Activated T-cell treated with anti-CD3 and anti-CD28 coated beads, Interleukin-2, amount 50 U/mL, for 24 hours (primary cell): ENCODE measurements at places on chromosomes 12 and 14.

- DNase-seq = no peak
Measured at GRCh38 chr14:72646861-72647528, 246.9 kb downstream of the DPF3 start.

DNA sequence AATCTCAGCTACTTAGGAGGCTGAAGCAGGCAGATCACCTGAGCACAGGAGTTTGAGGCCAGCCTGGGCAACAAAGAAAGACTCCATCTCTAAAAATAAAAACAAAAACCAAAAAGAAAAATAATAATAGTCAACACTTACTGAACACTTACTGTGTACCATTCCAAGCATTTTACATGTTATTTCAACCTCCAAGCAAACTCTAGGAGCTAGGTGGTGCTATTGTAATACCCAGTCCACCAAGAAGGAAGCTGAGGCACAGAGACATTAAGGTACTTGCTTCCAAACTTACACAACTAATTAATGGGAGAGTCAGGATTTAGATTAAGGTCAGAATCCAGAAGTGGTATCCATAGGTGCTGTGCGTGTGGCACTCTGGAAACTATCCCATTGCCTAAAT, 13.7 kb upstream of the OR6J1 start:
- no peak for DNase-seq

DNA sequence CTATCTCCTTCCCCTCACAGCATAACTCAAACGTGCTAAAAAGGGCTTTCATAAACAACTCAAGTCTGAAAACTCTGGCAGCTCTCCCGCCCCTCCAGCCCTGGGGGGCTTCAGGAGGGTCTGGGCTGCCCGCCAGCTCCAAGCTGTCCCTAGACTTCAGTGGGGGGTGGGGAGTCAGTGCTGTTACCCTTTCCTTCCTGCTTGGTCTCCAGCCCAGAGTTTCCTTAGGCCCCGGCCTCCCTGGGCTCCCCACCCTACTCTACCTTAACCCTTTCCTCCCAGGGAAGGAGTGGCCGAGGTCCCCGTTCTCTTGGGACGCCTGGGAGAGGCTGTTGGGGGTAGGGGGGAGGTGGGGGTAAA, 530 bp upstream of the NYNRIN start:
- no peak for DNase-seq

GRCh38 chr12:105077435-105077834, 6.8 kb downstream of the ALDH1L2 start:
- no peak for DNase-seq

DNA sequence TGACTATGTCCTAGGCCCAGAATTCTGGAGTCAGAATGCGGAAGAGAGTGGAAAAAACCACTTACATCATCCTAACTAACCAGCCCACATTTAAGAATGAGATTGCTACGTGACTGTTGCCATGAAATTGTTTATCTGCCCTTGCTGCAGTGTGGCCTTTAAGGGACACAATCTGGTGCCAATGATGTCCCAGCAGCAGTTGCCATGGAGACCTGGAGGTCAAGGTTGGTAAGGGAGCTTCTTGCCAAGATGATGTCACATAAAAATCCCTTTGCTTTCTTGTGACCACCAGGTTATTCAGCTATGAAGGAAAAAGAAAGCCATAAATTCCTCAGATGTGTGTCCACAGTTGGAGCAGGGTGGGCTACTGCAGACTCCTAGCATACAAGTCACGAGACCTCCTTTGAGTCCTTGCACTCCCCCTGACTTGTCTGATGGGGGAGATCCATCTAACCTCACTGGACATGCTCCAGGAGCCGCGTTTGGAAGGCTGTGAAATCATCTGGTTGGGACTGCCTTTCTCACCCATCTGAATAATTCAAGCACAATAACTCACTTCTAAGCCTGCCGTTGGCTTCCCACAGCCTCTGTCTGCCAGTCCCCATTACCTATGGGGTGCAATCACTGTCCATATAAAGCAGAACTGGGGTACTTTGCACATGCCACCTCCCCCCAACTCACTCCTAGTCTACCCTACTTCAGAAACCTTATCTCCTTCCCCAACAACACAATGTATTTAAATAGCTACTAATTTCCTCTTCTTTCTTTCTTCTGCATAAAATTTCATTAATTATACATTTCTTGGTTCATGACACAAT, 165.6 kb downstream of the ZFP36L1 start:
- DNase-seq = no peak

DNA sequence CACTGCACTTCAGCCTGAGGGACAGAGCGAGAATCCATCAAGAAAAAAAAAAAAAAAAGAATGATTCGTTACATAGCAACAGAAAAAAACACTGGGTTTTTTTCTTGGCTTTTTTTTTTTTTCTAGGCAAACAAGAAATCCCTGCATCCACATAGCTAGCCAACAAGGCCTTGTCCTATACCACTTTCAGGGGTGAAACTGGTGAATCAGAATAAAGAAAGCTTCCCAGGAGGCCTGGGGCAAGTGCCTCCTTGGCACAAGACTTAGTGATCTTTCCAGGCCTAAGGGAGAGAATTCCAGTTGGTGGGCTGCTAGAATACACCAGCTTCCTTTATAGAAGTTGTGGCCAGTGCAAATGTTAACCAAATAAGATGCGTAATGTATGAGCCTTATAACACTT, 90.0 kb downstream of the VCPKMT start:
- DNase-seq = no peak

GRCh38 chr12:53300187-53300586, 692 bp downstream of the MYG1 start:
- no peak for DNase-seq

GRCh38 chr14:48350971-48351370, 675.6 kb upstream of the MDGA2 start:
- DNase-seq = no peak

GRCh38 chr12:82357845-82358199, 365 bp downstream of the CCDC59 start:
- no peak for DNase-seq

DNA sequence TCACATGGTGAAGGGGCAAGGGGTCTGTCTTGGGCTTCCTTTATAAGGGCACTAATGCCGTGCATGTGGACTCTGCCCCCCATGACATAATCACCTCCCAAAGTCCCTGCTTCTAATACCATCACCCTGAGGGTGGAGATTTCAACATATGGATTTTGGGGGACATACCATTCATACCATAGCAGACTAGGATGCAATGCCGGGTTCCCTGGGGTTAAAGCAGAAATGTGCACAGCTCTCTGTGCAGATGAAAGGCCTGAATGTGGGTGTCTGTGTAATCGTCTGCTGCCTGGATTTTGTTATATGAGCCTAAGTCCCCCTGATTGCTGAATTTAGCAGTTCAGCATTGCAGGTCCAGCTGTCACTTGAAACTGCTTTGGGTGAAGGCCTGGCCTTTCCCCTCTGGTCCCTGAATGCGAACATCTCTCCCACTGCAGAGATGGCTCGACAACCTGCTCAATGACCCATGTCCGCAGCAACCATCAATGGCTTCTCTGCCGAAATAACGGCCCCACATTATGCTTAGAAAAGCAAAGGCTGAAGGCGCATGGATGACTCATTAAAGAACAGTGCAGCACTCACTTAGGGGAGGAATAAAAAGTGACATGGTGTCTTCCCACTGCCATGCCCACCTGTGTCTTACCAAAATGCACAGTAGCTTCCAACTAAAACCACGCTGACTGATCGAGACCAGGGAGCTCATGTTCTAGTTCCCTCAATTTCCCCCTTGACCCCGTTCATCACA, 286.3 kb downstream of the DPF3 start:
- no peak for DNase-seq

- no peak for DNase-seq
Measured at GRCh38 chr14:38837343-38838048, 265.5 kb downstream of the SEC23A start.

DNA sequence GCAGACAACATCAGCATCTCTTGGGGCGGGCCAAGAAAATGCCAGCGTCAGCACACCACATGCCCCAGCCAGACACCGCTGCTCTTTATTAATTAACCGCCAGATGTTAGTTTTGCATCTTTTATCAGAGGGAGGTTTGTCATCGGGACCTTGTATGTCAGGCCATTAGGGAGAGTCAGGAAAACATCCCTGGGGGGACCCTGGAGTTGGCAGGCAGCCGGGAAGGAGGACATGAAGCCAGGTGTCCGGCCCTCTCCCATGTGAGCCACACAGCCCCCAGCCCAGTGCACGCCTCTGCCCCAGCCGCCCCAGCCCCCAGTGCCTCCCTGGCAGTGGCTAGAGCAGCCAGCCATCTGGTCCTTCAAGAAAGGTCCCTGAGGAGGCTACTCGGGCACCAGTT, 56.9 kb upstream of the FAM222A start:
- no peak for DNase-seq

DNA sequence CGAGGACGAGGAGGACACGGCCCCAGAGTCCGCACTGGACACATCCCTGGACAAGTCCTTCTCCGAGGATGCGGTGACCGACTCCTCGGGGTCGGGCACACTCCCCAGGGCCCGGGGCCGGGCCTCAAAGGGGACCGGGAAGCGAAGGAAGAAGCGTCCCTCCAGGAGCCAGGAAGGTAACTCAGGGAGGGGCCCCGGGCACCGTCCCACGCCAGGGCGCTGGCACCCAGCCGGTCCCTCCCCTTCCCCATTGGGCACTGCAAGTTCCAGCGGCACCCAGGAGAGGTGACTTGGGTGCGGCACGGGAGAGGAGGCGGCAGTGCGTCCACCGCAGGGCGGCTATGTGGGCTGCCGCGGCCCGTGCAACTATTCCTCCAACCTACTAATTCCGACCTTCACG, 9.3 kb upstream of the ADSS1 start:
- no peak for DNase-seq

DNA sequence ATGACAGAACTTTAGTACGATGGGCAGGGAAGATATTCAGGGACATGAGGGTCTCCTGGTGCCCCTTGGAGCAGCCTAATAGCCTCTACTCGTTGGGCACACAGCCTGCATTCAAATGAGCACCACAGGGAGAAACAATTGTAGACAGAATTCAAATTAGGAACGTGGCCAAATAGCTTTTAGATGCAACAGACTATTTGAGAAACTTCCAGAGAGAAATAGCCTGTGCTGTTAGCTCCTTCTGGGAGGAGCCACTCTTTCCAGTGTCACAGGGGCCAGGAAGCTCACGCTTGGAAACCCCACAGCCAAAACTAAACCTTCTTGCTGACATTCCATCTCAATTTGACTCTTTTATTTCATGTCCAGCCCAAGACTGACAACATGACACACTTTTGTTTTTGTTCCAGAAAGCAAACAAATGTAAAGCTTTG, 114.5 kb downstream of the RPAP3 start:
- DNase-seq = no peak

DNA sequence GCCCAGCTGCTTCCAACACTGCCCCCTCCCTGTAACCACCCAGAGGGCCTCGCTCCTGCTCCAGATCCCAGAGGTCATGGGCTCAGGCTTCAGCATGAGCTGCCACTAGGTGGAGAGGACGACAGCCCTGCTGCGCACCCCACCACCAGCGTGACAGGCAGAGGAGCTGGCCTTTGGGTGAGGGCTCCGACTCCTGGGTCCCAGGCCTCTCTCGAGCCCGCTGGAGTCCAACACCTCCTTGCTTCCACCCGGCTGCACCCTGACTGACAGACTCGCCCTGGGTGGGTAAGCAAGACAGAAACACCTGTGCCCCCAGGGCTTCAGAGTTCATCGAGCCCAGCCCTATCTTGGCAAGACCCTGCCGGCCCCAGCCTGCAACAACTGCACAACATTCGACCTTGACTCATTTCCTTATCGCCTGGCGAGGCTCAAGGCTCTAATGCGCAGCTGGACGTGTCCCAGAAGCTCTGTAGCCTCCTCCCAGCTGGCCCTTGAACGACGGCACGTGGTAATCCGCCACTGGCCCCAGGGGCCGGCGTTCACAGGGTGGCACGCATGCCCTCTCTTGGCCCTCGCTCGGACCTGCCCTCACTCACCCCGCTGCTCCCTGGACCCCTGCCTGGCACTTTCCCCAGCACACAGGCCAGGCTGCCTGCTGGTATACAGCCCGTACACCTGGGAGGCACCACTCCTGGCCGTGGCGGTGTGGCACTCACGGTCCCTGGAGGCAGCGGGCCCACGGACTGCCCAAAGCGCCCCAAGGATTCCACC, 28.0 kb downstream of the VPS37B start:
- DNase-seq = no peak

GRCh38 chr12:62227091-62227490, 33.1 kb upstream of the USP15 start:
- no peak for DNase-seq

- DNase-seq = no peak
Measured at GRCh38 chr12:117933545-117933944, 35.2 kb downstream of the KSR2 start.

- DNase-seq = no peak
Measured at GRCh38 chr12:109266106-109266879, 42.8 kb downstream of the FOXN4 start.
